A549 (cell line): ENCODE measurements at places on chromosomes 7 and 10. TPM values are rescaled to one million over a fixed set of nuclear protein-coding genes. Genes with fewer than 3 reads are reported as not detected.

DNA sequence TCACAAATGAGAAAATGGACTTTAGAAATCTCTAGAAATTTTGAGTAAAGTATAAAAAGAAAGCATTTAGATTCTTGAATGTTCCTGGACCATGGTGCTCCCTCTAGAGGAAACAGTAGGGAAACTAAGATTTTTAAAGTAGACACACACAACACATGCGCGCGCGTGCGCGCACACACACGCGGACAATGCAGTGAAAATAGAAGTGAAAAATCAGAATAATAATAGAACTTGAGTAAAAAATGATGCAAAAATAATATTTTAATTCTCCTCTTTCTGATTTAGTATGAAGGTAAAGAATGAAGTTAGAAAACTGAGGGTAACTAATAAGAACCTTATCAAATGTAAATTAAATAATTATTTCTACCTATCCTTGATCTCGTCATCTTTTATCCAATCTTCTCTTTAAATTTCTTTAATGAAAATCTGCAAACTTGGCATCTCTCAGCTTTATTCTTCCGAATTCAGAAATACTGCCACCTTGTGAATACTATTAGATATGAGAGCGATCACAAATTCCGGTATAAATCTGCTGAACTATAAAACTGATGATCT is 117.0 kb upstream of the AMPH start:
- peak; percentile 3 for DNase-seq

- no peak for DNase-seq
These were observed 22.1 kb upstream of the ABCC2 start for GRCh38 chr10:99760321-99760720.

Gene PYROXD2
- polyA plus RNA-seq: 6.3 to 8.0 TPM (median 7.2 TPM) in 3 replicates

Gene GCK
- 0.12 TPM in 1 of 3 replicates, not detected in the others for polyA plus RNA-seq

Gene ADRB1
- polyA plus RNA-seq: 0.62 to 0.75 TPM (median 0.66 TPM) in 3 replicates
